Esophagus squamous epithelium (tissue), 5 donors: ENCODE measurements at places on chromosomes 6 and 20.

GRCh38 chr20:35968930-35969329, 540 bp downstream of the CNBD2 start:
- DNase-seq = no peak

DNA sequence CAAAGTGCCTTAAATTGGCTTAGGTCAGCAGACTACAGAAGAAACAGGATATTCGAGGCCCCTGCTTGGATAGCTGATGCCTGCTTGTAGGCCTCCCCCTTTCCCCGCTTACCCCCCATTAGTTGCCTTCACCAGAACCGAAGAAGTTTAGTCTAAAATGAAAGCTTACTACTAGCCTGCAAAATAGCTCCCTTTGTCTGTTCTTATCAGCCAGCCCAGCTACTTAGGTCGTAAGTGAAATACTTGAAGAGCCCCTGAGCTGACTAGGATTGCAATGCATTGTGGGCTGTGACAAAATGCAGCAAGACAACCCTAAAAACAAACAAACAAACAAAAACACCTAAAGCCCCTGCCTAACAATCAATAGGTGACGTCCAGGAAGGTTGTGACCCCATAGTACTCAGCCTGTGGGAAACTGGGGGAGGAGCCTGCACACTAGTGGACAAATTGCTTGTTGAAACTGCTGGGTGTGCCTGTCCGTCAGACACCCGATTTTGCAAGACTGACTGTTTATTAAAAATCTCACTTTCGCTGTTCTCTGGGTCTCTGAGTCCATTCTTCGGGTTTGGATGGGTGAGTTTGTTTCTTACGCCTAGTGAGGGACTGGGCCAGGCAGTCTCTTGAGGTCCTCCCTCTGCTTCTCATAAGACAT, 105.0 kb upstream of the DUSP22 start:
- no peak for DNase-seq

DNA sequence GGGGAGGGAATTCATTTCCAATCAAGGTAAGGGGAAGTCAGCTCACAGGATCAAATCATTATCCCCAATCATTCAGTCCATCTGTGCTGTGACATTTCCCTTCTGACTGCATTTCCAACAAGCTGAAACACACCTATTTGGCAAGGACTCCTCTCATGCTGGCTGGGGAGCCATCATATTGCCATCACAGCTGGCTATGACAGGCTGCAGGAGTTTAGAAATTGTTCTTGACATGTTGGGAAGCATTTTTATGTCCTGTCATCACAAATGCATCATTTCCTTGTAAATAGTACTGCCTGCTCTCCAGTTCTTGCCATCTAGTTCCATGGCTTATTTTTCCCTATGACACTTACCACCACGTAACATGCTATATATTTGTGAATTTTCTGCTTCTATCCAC, 113.9 kb upstream of the TMEM170B start:
- no peak for DNase-seq

GRCh38 chr20:39736434-39737327, 774.5 kb downstream of the DHX35 start:
- no peak for DNase-seq

DNA sequence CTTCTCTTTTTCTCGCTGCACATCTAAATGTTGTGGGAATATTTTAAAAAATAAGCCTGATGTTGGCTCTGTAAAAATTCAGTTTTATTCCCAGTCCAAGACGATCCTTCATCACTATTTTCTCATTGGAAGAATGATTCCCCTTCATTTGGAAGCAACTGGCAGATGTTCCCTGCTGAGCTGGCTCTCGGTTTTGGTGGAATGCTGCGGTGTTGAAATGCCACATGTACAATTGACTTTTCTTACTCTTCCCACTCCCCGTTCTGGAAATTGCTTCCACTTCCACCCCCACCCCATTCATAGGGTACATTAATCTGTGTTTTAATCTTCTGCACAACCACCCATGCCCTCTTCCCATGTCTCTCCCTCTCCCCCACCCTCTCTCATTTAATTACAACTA, 496.3 kb upstream of the MAP3K7 start:
- DNase-seq = no peak

DNA sequence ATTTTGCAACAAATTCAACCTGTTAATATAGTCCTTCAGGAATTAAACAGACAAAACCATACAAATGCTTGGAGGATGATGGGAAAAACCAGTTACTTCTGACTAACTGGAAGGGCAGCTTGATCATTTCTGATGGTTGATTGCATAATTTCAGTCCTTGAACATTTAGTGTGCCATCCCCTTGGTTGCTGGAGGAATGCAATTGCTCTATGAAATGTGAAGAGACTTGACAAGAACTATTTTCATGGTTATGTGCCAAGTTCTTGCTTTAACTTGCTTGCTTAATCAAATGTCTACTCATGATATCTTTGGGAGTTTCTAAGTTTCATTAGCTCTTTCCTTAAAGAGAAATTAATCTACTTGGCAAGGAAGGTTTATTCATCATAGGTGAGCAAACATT, 45.2 kb downstream of the ANKEF1 start:
- DNase-seq = no peak

DNA sequence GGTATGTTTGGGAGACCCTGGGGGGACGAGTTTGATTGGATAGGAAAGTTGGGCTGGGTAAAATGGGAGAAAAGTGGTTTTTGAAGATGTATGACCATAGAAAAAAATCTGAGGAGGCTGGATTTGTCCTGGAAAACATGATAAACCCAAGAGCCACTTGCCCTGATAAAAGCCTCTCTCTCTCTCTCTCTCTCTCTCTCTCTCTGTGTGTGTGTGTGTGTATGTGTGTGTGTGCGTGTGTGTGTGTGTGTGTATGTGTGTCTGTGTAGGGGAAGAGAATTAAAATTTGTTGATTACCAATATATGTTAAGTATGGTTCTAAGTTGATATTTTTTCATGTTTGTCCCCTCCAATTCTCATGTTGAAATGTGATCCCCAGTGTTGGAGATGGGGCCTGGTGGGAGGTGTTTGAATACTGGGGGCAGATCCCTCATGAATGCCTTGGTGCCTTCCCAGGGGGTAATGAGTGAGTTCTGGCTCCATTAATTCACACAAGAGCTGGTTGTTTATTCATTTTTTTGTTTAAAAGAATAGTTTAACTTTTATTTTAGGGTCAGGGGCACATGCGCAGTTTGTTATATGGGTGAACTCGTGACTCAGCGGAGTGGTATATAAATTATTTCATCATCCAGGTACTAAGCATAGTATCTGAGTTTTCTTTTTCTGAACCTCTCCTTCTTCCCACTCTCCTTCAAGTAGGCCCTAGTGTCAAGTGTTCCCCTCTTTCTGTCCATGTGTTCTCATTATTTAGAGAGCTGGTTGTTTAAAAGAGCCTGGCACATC, 208.8 kb downstream of the TFAP2B start:
- DNase-seq = no peak

- DNase-seq = no peak
These were observed 180.5 kb downstream of the PDE7B start for GRCh38 chr6:136031982-136032381.

DNA sequence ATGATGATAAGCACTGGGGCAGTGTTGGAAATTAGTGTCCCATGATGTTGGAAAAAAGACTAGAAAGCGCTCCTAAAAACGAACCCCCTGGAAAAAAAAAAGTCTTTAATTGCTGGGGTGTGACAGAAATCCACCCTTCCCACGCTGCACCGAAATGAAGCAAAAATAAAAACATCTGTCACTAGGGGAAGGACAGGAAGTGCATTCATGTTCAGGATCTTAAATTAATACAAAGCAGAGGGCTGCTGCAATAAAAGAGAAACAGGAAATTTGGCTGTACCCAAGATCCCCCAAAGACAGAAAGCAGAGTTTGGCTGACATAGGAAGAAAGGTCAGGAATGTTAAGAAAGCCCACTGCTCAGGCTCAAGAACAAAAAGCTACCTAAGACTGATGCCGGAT, 333.9 kb downstream of the TBC1D32 start:
- no peak for DNase-seq

GRCh38 chr6:44563397-44563796, 175.9 kb downstream of the CDC5L start:
- DNase-seq = no peak

- DNase-seq = no peak
These were observed 2.6 kb downstream of the PRSS35 start for GRCh38 chr6:83514866-83515466.

- no peak for DNase-seq
These were observed 171.8 kb upstream of the RNF24 start for GRCh38 chr20:4187147-4187546.

GRCh38 chr6:40171343-40171742, 237.1 kb upstream of the MOCS1 start:
- no peak for DNase-seq

GRCh38 chr20:25032478-25033264, 25.3 kb downstream of the ACSS1 start:
- DNase-seq = no peak

DNA sequence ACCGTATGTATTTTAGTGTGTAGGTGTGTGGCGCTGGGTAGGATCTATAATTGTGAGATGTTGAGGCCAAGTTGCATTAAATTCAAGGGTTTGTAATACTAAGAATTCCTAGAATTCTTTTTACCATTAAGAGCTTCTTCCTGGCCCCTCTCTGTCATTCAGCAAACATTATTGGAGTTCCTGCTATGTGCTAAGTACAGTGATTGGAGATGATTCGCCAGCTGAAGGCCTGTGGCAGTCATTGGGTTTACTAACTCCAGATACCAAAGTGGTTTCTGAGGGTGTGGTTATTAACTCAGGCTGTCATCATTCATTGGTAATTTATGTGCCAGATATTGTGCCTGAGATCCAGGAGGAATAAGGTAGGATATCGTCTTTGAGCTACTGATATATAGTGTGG, 167.1 kb downstream of the LAMA2 start:
- no peak for DNase-seq

DNA sequence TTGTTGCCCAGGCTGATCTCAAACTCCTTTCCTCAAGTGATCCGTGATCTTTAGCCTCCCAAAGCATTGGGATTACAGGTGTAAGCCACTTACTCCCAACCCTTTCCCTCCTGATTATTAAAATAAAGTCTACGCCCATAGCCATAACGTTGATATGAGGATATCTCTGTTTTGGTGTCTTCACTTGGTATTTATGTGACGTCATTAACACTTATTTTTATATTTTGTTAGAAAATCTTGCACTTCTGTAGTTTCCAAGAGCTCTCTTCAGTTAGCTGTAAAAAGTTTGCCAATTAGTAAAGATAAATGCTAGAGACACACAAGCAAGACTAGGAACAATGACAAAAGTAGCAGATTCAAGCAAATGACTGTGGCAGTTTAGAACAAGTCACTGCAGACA, 115.6 kb upstream of the HSF2 start:
- DNase-seq = no peak

- no peak for DNase-seq
These were observed 14.6 kb downstream of the GCLC start for GRCh38 chr6:53530346-53530745.

GRCh38 chr6:135854799-135855198, 3.3 kb downstream of the PDE7B start:
- DNase-seq = no peak

DNA sequence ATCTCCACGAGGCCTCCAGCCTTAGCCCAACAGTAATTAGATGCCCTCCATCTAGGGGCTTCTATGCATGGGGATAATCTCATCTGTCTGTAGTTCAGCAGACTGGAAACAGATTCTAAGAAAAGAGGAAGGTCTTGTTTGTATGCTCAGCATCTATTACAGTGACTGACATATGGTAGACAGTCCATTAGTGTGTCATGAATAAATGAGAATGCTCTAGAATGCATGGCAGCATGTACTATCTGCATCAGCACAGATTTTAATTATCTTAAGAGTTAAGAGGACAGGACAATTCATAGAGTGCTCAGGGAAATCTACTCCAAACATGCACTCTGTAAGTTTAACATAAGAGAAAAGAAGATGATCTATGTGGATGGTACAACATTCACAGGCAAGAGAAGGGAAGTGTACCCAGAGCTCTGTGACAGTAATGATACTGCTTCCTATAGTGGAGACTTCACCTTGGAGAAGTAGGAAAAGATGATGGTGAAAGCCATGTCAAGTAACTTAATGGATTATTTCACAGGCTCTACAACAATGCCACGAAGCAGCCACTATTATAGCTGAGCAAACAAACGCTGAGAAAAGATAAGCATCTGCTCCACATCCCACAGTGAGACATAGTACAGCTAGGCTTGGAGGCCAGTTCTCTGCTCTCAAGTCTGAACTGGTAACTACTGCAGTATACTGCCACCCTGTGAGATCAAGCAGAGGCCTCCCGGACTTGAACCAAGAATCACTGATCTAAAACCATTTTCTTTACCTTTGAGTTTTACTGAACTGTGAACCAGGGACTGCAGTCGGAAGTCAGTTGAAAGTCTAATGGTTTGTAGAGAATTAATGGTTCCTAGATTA, 309.2 kb upstream of the SPTLC3 start:
- DNase-seq = no peak

- DNase-seq = no peak
These were observed 80.1 kb downstream of the RSPH3 start for GRCh38 chr6:158919865-158920264.

DNA sequence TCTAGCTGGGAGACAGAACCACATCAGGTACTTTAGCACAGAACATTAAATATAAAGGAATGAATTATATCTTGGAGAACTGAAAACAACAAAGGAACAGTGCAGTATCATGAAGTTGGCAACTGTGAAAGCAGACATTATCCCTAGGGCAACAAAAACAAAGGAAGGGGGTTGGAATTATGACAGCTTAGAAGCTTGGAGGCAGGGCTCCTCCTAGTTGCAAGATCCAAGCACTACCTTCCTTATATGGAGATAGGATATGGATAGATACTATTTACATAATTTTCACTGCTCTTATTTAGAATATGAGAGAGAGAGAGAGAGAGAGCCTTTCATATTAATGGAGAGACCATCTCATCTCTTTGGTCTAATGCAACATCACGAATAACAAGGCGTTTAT, 27.0 kb downstream of the TMEM14A start:
- DNase-seq = no peak

DNA sequence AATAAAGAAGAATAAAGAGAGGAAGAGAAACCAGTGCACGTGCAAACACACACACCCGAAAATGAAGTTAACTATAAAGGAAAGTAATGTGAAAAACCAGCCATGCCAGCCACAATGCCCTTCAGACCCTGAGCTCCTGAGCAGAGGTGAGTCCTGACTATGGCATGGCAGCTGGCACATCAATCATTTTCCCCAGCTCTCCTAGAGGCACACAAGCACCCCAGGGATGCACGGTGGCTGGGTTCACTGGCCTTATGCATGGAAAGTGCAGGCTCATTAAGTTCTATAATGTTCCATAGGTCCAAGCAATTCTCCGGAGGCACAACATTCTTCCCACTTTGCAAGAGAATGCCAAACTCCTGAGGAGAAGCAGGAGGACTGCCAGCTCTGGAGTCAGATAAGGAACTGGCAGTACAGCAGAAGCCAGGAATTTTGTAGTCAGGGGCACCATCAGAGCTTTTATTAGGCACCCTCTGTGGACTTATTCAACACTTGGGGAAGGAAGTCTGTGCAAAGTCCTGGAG, 175.0 kb upstream of the PRDM1 start:
- DNase-seq = no peak

- DNase-seq = no peak
These were observed 65.5 kb upstream of the FABP7 start for GRCh38 chr6:122714059-122714458.

GRCh38 chr6:127402890-127403617, 56.1 kb downstream of the KIAA0408 start:
- DNase-seq = no peak

GRCh38 chr6:166949528-166950442, 6.6 kb downstream of the RNASET2 start:
- no peak for DNase-seq
